ENCODE measurements at places on chromosomes 5 and 9. TPM values are rescaled to one million over a fixed set of nuclear protein-coding genes. Genes with fewer than 3 reads are reported as not detected.

GRCh38 chr5:154237946-154238345 is 47.4 kb downstream of the GALNT10 start:
- no peak for DNase-seq

DNA sequence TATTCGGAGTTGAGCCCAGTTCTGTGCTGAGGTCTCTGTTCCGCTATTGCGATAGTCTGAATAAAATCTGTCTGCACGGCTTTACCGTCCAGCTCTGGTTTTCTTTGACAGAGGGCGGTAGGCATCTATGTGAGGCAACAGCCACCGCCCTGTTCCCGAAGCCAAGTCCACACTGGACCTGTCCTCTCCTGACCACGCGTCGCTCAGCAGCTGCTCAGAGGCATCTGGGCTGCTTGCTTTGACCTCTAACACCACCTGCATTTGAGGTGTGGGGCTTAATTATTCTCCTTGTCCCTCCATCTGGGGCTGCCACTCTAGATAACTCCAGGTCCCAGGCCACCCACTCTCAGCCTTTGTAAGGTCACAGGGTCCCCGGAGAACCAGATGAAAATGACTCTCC is 168.4 kb upstream of the SMIM23 start:
- no peak for DNase-seq

DNA sequence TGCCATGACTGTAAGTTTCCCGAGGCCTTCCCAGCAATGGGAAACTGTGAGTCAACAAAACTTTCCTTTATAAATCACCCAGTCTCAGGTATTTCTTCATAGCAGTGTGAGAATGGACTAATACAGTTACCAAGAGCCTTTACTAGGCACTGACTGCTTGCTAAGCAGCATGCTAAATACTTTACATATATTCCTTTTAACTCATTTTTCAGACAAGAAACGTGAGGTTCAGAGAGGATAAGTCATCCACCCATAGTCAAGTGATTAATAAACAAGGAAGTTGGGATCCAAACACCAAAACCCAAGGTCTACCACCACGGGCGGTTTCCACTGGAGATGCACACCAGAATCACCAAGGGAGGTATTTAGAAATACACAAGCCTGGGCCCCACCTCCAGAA is 50.8 kb downstream of the GABBR2 start:
- peak; percentile 7 for DNase-seq

- peak; percentile 16 for DNase-seq
These were observed 4.9 kb upstream of the HRH2 start for GRCh38 chr5:175652741-175653663.

DNA sequence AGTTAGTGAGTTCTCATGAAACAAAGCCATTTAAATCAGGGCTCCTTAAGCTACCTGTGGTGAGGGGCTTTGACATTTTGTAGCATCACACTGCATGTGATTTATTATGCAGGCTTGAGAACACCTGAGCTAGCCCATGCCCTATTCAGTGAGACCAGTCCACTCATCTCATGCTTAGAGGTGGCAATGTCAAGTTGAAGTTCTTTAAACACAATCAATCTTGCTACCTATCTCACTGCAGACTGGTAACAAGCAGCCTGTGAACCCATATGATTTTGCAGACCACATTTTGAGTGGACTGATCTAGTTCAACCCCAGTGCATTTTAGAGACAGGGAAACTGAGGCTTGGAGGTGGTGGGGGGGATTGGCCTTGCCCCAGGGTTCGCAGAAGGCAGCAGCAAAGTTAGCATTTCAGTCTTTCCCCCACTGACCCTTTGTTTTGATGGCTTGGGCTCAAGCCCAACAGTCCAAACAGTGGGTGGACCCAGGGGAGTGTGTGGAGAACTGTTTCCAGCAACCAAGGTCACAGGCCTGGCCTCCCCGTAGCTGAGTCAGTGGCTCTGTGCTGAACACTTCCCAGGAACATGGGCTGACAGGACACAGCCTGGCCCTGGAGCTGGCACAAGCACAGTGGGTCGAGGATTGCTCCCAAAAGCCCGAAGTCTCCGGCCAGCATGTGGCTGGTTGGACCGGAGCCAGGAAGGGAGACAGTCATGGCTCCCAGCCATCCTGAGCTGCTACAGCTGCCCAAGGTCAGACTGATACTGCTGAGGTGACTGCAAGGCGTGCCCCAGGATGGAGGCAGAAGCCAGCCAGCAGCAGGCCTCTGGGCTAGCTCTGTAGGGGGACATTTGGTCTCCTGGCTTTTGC is 95.3 kb downstream of the RGS3 start:
- no peak for DNase-seq

- DNase-seq: no peak
These were observed 98.0 kb downstream of the ENC1 start for GRCh38 chr5:74542482-74542881.

DNA sequence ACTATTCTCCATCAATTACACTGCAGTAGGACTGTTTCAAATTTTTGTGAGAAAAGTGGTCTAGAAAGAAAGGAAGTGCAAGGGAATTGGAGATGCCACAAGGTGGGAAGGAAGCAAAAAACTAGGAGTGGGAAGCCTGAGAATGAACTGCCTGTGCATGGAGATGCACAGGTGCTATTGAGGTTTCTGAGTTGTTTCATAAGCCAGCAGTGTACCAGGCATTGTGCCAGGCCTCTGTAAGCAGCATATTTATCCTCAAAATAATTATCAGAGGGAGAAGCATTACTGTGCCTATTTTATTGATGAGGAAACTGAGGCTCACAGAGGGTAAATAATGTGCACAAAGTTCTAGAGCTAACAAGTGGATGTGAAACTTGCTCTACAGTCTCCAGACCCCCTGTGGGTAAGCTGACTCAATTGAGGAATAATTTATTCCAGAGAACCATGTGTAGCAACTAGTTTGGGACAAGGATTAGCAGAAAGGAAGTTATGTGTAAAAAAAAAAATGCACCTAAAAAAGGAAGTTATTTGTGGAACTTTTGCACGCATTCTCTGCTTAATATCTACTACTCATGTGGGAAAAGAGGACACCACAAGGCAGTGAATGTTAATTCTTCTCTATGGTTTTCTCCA is 96.7 kb downstream of the SNCAIP start:
- no peak for DNase-seq

MAP1B gene
- 35.3 TPM for polyA plus RNA-seq

MTAP gene
- polyA plus RNA-seq: 21.0 TPM

RNF208 gene
- 1.8 TPM for polyA plus RNA-seq

GRCh38 chr9:134185536-134186011 is 21.2 kb upstream of the RNU6ATAC start:
- no peak for DNase-seq

GRCh38 chr5:56527174-56527573 is 288.2 kb upstream of the MAP3K1 start:
- no peak for DNase-seq

GRCh38 chr5:97495301-97495700 is 312.3 kb upstream of the RIOK2 start:
- DNase-seq: no peak

C5orf15 gene
- polyA plus RNA-seq: 59.1 TPM

DNA sequence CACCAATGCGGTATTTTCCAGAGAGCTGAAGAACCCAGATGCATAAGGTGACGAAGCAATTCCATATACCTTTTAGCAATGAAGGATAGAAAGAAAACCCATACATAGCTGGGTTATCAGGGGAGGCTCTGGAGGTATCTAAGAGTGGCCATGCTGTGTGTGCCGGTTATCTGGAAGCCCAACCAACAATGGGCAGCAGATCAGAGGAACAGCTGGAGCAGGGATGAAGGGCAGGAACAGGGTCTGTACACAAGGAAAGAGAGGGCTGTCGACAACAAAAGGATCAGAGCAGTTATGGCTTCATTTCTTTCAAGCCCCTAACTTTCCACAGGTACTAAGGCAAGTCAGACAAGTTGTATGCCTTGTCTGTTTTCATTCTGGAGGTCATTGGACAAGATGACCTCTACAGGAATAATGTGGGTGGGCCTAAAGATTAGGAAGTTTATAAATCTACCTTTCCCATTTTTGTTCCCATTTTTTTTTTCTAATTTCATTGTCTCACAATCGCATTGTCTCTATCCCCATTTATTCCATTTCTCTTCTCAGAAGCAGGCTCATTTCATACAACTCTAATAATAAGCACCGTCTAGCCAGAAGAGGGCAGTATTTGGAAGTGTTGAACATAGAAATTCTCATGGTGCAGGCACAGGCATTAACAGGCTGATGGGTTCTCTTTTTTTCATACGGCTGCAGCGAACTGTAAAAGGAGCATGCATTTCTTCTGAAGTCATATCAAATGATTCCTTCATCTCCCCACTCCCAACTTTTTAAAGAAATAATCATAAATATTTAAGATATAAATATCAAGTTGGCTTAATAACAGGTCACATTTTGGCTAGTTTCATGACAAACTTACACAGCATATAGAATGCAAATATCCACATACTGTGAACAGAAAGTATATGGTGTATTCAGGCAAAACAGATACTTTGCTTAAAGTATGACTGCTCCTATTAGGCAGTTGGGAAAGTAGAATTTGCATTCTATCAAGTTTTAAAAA is 63.5 kb downstream of the ZNF474 start:
- DNase-seq: peak; percentile 84

- no peak for DNase-seq
These were observed 599.9 kb downstream of the RAB3C start for GRCh38 chr5:59182760-59183159.

ZNF608 gene
- polyA plus RNA-seq: 20.1 TPM

- DNase-seq: no peak
These were observed 368 bp downstream of the SURF1 start for GRCh38 chr9:133355881-133356357.

DNA sequence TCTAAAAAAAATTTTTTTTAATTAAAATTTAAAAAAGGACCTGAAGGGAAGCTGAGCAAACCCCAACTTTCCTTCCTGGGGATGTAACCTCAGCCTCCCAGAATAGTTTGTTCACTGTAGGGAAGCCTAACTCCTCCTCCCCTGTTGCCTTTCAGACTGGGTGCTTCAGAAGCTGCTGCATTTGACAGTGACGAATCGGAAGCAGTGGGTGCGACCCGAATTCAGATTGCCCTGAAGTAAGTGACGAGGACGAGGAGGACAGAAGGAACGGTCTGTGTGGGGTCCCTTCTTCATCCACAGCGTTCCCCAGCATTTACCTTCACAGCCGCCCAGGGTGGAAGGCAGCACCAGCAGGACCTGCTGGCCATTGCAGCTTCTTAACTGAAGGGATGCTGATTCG is 57.7 kb upstream of the RARS1 start:
- no peak for DNase-seq

GRCh38 chr9:130785940-130786508 is 49.0 kb upstream of the ABL1 start:
- DNase-seq: no peak

DNA sequence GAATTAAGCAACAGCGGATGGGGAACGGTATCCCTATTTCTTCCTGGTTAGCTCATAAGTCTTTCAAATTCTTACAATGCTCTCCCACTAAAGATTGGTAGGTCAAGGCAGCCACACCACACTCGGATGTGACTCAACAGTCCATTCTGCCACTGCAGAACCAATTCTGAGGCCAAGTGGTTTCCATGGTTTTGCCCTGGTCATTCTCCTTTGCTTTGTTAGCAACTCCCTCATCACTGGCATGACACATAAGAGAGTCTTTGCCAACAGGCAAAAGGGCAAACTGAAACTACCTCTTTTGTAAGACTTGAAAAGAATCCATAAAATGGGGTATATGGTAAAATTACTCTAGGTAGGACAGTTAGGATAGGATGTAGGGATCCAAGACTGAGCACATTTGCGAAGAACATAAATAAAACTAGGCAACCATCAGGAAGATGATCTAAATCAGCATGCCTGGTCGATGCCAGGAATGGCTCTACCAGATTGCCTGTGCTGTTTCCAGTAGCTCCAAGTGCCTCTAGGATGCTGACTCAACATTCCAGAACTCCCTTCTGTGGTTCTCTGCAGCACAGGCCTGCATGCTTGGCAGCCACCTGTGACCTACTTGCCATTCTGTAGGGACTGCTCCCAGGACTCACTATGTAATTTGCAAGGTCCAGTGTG is 105.4 kb downstream of the DCP2 start:
- DNase-seq: no peak

DNA sequence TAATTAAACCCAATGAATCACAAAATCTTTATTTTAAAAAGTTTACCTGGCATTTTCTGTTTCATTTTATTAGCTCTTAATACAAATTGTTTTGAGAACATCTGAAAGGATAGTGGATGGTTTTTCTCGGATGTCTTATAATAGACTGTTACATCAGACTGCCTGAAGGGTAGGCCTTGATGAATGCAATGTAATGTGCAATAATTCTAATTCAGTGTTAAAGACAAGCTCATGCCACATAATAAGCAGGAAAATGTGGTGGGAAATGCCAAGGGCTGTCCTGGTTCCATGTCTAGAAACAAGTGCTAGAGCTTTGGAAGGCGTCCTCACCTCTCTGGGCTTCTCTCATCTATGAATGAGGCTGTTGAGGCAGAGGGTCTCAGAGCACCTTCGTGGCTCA is 148.1 kb downstream of the DEPDC1B start:
- no peak for DNase-seq

DNA sequence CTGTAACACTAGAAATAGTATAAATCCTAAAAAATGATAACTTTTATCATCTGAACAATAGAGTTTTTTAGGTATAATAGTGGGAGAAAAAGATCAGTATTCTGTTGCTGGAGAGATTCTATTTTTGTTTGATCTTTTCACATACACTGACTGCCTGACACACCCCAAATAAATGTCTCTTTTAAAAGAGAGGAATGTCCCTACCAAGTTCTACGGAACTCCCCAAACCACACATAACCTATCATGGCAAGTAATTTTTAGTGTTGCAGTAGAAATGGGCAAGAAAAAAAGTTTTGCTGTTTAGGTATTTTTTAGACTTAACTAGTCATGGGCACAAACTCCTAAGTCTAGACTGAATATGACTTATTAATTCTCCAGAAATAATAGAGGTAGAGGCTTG is 139.1 kb downstream of the ELAVL2 start:
- no peak for DNase-seq

DNA sequence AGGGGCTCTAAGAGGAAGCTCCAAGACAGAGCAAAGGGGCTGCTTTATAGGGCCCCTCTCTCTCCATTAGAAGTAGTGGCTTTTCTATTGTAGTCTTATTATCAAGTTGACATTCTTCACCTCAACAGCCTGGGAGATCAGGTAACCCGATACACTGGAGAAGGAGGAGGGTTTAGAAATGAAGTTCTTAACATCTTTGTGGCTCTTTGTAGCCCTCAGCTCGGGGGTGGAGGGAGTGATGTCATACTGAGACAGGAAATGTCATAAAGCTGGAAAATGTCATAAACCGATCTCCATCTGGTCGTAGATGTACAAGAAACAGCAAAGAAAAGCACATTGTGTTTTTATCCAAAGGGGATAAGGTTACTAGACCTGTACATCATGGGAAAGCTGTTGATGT is 17.9 kb downstream of the PDZD2 start:
- DNase-seq: no peak

- no peak for DNase-seq
These were observed 4.4 kb upstream of the QSOX2 start for GRCh38 chr9:136249877-136250559.

- DNase-seq: no peak
These were observed 143.2 kb downstream of the CTNND2 start for GRCh38 chr5:11760934-11761603.

- DNase-seq: no peak
These were observed 33.3 kb upstream of the CDKN2AIPNL start for GRCh38 chr5:134444941-134445471.

- no peak for DNase-seq
These were observed 178.0 kb downstream of the GAPVD1 start for GRCh38 chr9:125439434-125440272.

Data from muscle of back (tissue), 13 donors.